ENCODE measurements at places on chromosomes 2 and 18. TPM values are rescaled to one million over a fixed set of nuclear protein-coding genes. Genes with fewer than 3 reads are reported as not detected.

The PIKFYVE gene
- total RNA-seq = 22.4 TPM

DNA sequence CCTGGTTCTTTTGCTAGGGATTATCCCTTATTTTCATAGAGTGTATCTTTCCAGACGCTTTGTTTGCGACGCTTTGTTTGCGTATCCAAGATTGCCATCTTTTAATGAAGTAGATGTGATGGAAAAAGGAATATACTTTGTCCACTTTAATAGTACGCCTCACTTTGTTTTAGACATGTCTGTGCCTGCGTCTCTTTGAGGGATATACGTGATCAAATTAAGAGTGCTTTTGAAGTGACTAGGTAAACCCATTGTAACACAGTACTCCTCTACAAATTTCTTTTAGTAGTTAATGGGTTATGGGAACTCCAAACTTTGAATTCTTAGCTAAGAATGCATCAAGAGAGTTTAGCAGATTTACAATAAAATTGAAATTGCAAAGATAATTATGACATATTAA, 27.9 kb downstream of the ACSL3 start:
- no peak for DNase-seq

DNA sequence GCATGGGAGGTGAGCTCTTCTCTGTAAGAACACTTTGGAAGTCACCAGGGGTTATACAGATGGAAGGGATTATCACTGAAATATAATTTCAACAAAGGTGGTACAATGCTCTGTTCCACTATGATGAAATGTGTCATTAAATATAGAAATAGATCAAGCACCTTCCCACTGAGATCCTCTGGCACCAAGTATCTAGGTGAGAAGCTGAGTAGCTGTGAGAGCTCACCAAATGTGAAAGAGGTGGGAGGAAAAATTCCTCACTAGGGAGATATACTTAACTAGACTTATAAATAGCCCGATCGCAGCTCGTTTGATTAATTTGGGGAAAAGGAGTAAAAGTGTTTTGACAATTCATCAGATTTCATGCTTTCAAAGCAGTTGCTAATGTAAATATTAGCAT, 247.6 kb downstream of the SMAD2 start:
- no peak for DNase-seq

- DNase-seq = no peak
Measured at GRCh38 chr2:73994178-73994831, 9.6 kb downstream of the TET3 start.

The SLC4A3 gene
- not detected for total RNA-seq
